ENCODE measurements at places on chromosomes 16 and 17.

DNA sequence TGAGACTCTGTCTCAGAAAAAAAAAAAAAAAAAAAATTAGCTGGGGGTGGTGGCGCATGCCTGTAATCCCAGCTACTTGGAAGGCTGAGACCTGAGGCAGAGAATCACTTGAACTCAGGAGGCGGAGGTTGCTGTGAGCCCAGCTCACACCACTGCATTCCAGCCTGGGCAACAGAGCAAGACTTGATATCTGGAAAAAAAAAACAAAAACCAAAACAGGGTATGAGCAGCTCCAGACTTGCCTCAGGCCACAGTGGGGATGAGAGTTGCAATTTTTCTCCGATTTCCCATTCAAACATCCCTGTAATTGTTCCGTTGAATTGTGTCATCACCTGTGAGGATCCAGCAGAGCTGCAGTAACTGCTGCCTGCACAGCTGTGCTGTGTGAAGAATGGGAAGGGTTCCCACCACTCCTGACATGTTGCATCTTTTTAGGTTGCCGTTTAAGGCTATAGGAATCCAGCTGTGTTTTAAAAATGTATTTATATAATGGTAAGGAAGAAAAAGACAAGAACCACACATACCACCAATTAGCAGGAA, 150.0 kb downstream of the VPS53 start:
- no peak for DNase-seq

- DNase-seq: no peak
Measured at GRCh38 chr17:47099451-47099986, 89.6 kb downstream of the CDC27 start.

DNA sequence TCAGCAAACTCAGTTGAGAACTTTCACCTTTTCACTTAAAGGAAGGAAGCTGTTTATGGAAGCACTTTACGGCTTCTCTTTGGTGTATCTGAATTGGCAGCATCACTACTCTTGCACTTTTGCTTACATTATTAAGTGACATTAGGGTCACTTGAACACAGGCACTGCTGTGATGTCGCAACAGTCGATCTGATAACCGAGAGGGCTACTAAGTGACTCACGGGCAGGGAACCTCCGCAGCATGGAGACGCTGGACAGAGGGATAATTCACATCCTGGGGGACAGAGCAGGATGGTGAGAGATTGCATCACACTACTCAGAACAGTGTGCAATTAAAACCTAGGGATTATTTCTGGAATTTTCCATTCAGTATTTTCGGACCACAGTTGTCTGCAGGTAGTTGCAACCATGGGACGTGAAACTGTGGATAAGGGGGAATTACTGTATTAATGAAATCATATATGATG, 56.5 kb downstream of the DNAH2 start:
- DNase-seq: no peak

DNA sequence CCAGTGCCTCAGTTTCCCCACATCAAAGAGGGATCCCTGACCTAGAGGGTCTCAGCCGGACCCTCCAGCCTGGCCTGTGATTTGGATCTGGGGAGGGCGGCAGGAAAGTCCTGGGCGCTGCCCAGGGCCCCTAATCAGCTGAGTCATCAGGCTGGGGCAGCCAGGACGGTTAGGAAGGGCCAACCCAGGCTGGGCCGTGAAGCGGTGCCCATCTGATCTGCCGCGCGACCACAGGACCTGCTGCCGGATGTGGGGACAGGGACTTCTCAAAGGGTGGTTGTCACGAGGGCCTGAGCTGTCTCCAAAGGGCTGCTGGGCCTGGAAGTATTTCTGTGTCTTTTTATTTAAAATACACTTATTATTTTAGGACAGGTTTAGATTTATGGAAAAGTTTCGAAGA, 4.4 kb downstream of the TPSAB1 start:
- no peak for DNase-seq

DNA sequence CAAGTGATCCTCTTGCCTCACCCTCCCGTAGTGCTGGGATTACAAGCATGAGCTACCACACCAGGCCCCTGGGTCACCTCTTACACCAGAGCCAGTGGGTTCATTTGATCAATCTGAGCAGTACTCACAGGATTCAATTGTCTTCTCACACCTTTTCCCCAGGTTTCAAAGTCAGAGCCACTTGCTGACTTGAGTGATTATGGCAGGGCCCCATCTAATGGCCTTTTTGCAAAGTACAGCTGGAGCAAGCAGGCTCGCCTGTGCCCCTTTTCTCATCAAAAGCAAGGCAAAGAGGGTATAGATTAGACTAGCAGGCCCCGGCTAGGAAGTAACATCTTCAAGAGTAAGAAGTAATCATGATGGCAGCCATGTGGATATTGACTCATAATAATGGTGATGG, 114.8 kb upstream of the NOL11 start:
- DNase-seq: peak; percentile 17

GRCh38 chr16:1432388-1433262, 1.7 kb downstream of the PERCC1 start:
- DNase-seq: no peak

- DNase-seq: no peak
Measured at GRCh38 chr17:55391244-55391757, 30.3 kb downstream of the MMD start.

DNA sequence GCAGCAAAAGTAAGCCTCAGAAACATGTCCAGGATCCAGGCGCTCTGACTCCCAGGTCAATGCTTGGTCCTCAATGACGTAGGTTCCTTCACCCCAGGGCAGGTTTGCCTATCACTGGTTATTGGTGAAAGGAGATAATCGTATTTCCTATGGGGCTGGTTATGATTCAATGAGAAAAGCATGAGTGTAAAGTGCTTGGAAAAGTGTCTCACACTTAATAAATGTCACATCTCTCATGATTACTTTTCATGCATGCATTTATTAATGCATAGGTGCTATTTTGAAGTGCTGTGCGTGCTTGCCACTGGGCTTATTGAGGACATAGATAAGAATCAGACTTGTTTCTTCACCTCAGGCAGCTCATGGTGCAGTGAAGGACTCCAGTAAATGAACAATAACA, 10.4 kb upstream of the CDH13 start:
- DNase-seq: no peak

DNA sequence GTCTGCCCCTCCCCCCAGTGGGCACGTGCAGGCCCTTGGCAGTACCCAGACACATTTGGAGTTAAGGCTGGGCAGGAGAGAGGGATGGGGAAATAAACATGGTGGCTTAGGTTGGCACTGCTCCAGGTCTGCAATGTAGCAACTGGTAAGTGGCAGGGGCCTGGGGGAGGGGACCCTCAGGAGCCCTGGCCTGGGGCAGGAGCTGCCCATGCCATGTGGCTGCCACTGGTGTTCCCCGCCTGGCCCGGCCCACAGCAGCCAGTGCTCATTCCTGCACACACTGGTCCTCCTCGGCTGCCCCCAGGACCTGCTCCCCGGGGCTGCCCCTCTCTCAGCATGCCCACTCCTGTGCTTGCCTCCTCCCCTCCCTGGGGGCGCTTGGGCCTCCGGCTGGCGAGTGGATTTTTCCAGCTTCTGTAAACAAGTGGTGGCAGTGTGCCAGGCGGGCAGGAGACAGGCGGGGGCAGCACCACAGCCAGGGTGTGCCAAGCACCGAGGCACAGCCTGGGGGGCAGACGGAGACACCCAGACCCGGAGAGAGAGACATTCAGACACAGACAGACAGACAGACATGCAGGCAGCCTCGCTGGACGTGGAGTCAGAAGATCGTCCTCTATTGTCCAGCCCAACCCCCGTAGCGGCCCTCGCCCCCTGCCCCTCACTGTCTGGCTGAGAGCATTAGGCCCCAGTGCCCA, 9.4 kb downstream of the THRA start:
- peak; percentile 96 for DNase-seq

- DNase-seq: peak; percentile 37
Measured at GRCh38 chr17:29588562-29589411, 661 bp downstream of the GIT1 start.

DNA sequence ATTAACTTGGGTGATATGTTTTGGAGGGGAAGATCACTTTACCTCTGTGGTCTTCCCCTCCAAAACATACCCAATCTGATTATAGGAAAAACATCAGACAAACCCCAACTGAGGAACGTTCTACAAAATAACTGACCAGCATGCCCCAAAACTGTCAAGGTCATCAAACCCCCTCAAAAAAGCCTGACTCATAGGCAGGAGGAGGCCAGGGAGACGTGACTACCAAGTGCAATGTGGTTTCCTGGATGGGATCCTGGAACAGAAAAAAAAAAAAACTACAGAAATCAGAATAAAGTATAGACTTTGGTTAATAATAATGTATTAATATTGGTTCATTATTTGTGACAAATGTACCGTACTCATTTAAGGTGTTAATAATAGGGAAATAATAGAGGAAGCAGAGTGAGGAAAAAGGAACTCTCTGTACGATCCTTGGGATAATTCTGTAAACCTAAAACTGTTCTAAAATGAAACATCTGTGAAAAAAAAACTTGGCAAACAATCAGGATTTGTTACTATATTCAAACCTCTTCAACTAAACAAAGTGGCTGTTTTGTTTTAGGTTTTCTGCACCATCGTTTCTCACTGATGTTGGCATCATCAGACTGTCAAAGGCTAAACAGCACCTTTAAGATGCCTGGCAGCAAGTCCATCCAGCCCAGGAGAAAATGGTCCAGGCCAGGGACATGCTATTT, 266.7 kb upstream of the SDK2 start:
- no peak for DNase-seq

DNA sequence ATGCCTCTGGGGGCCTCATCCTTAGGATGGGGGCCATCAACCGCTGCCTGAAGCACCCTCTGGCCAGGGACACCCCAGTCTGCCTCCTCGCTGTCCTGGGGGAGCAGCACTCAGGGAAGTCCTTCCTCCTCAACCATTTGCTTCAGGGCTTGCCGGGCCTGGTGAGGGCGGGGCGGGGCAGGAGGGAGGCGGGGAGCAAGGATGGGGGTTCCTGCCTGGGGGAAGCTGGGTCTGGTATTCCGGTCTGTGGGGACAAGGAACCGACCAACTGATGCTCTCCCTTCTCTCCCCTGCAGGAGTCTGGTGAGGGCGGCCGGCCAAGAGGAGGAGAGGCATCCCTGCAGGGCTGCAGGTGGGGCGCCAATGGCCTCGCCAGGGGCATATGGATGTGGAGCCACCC, 2.0 kb downstream of the RNF112 start:
- DNase-seq: no peak

DNA sequence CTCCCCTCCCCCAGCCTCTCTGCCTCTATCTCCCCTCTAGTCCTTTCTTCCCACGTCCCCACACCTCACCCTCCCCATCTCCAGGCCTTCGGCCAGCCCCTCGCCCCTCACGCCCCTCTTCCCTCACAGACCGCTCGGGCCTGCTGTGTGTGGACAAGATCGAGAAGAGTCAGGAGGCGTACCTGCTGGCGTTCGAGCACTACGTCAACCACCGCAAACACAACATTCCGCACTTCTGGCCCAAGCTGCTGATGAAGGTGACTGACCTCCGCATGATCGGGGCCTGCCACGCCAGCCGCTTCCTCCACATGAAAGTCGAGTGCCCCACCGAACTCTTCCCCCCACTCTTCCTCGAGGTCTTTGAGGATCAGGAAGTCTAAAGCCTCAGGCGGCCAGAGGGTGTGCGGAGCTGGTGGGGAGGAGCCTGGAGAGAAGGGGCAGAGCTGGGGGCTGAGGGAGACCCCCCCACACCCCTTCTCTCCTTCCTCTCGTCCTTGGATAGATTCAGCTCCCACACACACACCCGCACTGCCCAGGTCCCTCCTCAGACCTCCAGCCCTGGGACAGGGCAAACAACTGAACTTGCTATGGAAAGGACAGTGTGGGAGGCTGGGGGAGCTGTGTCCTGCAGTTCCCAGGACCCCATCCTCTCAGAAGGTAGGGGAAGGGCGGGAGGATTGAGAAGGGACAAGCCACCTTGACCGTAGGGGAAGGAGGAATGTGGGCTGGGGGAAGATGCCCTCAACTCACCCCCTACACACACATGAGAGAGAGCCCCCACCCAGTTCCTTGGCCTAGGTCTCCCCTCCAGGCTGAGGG, 11.1 kb downstream of the NR1D1 start:
- DNase-seq: no peak

DNA sequence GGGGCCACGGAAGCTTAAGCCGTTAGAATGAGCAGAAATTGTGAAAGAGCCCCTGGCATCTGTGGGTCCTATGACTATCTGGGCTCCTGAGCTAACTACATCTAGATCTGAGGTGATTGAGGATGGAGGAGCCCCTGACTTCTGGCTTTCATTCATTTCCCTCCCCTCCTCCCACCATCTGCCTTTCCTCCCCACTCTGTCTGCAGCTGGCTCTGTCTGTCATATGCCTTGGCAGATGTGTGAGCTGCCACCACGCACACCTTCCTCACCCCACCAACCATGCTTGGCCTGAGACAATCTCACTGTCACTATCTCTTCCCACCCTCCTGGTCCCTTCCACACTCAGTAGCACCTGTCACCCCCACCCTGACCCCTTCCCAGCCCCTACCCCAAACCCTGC, 5.1 kb downstream of the CD300E start:
- DNase-seq: no peak

- no peak for DNase-seq
Measured at GRCh38 chr17:68603027-68603426, 1.9 kb upstream of the FAM20A start.

Measured in COR-L47 (cell line).